ENCODE measurements at places on chromosomes 6 and 20. TPM values are rescaled to one million over a fixed set of nuclear protein-coding genes. Genes with fewer than 3 reads are reported as not detected.
A peak's percentile ranks its signal among the peaks of the same experiment; 100 is the strongest.

Gene TOMM6
- total RNA-seq: 153 TPM

- no peak overlapping the region for H3K27ac ChIP-seq
- H3K36me3 ChIP-seq: no peaks in the 10 kb centered on the region
- H3K4me1 ChIP-seq: no peaks in the 10 kb centered on the region
- no peak overlapping the region for H3K4me3 ChIP-seq
These were observed 319.9 kb upstream of the TSHZ2 start for GRCh38 chr20:52652271-52652670.

- no peaks in the 10 kb centered on the region for H3K36me3 ChIP-seq
- no peak overlapping the region for H3K4me3 ChIP-seq
- no peak for DNase-seq
- H3K27ac ChIP-seq: no peak overlapping the region
These were observed 73.1 kb downstream of the MKKS start for GRCh38 chr20:10360878-10361277.

DNA sequence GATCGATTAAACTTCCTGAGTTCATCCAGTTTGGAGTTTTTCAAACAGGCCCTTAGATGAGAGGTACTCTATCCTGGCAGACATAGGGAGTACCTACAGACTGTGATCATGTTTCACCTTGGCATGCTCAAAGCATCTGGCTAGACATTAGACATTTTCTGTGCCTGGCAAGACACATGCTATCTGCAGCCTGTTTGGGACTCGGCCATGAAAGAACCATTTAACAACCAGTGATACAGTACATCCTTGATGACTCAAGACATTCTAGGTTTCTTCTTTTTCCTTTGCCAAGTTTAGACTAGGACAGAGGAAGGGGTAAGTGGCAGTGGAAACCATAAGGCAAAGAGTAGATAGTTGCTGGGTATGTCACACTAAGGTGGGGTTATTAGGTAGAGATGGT is 15.4 kb upstream of the PAQR8 start:
- no peaks in the 10 kb centered on the region for H3K4me1 ChIP-seq
- H3K36me3 ChIP-seq: no peaks in the 10 kb centered on the region
- H3K27ac ChIP-seq: no peak overlapping the region
- H3K4me3 ChIP-seq: no peak overlapping the region

DNA sequence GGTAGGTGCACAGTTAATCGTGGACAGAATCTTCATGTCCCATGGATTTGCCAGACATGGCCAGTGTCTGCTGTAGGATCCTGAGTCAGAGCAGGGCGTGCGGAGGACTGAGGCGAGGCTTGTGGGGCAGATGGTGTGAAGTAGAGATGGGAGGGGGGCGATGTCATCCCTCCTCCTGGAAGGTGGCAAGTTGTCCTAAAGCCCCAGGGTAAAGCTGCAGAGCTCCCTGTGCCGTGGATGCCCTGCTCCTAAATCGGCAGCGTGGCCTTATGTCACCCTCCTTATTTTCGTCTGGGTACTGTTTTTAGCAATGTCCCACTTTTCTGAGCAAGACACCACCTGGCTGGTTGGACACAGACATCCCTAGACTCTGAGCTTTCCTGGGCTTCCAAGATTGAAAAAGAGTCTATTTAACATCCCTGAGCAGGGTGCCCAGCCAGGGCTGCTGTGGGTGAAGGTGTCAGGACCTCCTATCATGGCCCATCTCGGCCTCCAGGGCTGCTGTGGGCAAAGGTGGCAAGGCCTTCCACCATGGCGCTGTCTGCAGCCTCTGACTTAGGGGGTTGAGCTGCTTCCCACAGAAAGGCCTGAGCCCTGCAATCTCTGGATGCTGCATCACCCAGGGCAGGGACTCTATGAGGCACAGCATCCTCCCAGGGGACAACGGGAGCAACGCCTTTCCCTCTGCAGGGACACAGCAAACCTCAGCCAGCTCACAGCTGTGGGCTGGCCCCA is 145.4 kb downstream of the TTLL2 start:
- no peaks in the 10 kb centered on the region for H3K4me1 ChIP-seq
- DNase-seq: peak; percentile 61
- no peaks in the 10 kb centered on the region for H3K36me3 ChIP-seq
- H3K27me3 ChIP-seq: no peaks in the 10 kb centered on the region
- H3K27ac ChIP-seq: no peak overlapping the region
- no peak overlapping the region for H3K4me3 ChIP-seq

DNA sequence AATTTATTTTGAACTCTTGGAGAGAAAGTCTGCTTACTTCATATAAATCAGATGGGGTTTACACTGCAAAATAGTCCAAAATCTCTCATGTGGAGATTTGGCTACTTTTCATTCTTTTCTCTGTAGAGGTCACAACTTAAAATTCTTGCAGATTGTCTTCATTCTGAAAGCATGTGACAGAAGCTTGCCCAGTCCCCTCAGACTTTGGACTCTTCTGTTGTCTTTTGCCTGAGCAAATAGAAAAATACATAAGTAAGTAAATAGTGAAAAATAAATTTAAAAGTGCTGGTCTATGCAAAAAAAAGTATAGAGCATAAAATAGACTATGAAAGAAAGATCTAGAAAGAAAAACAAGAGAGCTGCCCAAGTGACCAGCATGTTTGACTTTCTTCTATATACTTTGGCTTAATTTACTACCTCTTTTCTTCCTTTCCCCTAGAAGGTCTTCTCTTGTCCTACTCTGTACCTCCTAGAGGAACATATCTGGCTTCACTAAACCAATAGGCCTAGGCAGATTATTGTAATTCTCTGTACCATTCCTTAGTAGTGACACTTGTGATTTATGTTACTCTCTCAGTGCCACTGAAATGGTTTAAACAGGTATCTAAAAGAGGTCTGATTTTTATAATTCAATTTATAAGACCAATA is 260.9 kb downstream of the TENT5A start:
- no peaks in the 10 kb centered on the region for H3K27me3 ChIP-seq
- H3K36me3 ChIP-seq: no peaks in the 10 kb centered on the region
- DNase-seq: no peak
- no peak overlapping the region for H3K27ac ChIP-seq
- H3K4me3 ChIP-seq: no peak overlapping the region

DNA sequence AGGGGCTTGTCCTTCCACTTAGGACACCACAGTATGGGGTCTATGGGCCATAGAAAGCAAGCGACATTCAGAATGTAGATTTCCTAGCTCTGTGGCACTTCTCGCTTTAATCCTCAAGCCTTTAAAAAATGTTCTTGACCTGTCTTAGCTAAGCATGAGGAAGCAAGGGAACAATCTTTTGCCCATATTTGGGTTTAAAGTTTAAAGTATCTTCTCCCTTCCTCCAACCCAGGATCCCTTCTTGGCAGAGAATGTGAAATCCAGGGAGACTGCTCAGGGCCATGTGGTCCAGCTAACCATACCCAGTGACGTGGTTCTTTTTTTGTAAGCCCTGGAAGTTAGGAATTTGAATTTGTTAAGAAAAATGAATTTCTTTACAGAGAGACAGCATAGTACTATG is 289.9 kb downstream of the BTBD9 start:
- no peak overlapping the region for H3K27ac ChIP-seq
- no peaks in the 10 kb centered on the region for H3K27me3 ChIP-seq
- no peak overlapping the region for H3K4me3 ChIP-seq

Gene SLC22A1
- 3.9 TPM for total RNA-seq

DNA sequence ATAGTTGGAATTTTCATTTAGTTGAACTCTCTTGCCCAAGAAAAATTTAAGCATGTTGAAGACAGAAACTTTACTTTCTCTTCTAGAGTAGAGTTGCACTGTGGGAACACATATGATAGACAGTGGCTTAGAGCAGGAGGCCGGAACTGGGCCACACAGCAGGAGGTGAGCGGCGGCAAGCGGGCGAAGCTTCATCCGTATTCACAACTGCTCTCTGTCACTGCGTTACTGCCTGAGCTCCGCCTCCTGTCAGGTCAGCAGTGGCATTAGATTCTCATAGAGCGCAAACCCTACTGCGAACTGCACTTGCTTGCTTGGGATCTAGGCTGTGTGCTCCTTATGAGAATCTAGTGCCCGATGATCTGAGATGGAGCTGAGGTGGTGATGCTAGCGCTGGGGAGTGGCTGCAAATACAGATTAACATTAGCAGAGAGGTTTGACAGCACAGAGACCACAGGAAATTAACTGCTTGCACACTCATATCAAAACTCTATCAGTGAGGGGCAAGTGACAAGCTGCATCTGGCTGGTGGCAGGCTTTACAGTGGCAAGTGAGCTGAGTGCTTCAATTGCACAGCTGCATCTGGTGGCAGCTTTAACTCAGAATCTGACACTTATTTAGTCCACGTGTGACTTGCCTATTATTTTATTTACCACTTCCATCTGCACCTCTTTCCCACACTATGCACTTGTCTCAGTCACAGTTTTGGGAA is 174.9 kb upstream of the C6orf118 start:
- DNase-seq: no peak
- no peak overlapping the region for H3K27ac ChIP-seq
- no peaks in the 10 kb centered on the region for H3K27me3 ChIP-seq
- H3K4me3 ChIP-seq: no peak overlapping the region
- no peaks in the 10 kb centered on the region for H3K4me1 ChIP-seq
- H3K36me3 ChIP-seq: no peaks in the 10 kb centered on the region

Gene SLC17A1
- not detected for total RNA-seq

- H3K4me1 ChIP-seq: no peaks in the 10 kb centered on the region
- H3K4me3 ChIP-seq: no peak overlapping the region
- peaks cover 44% of the 10 kb centered on the region for H3K36me3 ChIP-seq
These were observed 157.1 kb upstream of the SHLD1 start for GRCh38 chr20:5592823-5593739.

DNA sequence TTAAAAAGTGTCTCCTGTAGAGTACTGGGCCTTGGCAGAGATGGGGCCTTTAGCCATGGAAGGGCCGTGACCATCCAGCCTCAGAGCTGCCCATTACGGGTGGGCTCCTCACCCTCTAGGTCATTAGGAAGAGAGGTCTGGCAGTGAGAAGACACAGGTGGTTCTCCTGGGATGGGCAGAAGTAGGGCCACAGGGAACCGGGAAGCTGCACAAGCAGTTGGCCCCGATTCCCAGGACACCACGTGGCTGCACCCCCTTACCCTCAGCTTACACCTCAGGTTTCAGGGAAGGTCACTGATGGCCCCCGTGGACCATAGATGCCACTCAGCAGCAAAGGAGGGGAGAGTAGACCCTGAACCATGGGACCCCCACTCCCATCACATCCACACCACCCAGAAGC is 1.6 kb downstream of the RAET1G start:
- no peaks in the 10 kb centered on the region for H3K27me3 ChIP-seq
- no peak overlapping the region for H3K4me3 ChIP-seq

Gene MAS1
- total RNA-seq: not detected

- no peak overlapping the region for H3K4me3 ChIP-seq
- no peaks in the 10 kb centered on the region for H3K27me3 ChIP-seq
- H3K36me3 ChIP-seq: no peaks in the 10 kb centered on the region
- no peak for DNase-seq
- H3K27ac ChIP-seq: no peak overlapping the region
These were observed 58.9 kb downstream of the GMDS start for GRCh38 chr6:2186516-2186915.

DNA sequence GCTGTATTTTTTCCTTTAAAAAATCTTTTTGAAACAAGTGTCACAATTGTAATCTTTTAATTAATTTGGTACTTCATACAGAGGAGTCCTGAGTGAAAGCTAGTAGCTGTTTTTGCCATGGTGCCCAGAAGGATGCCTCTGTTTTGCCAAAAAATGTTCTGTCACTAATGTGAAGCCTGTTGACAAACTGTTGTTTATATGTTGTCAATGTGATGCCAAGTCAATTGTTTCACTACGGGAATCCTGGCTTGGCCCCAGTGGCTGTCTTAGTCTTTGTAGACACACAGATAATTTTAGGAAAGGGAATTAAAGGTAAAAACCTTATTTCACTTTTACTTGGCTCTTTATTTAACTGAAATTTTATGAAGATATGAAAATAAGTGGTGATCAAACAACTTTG is 706.4 kb upstream of the MMS22L start:
- no peaks in the 10 kb centered on the region for H3K4me1 ChIP-seq
- H3K4me3 ChIP-seq: no peak overlapping the region
- H3K27ac ChIP-seq: no peak overlapping the region
- H3K27me3 ChIP-seq: no peaks in the 10 kb centered on the region
- no peaks in the 10 kb centered on the region for H3K36me3 ChIP-seq
- no peak for DNase-seq

Gene CD83
- 6.3 TPM for total RNA-seq

- no peaks in the 10 kb centered on the region for H3K36me3 ChIP-seq
- H3K27ac ChIP-seq: no peak overlapping the region
- peaks cover 7% of the 10 kb centered on the region for H3K27me3 ChIP-seq
- peaks cover 31% of the 10 kb centered on the region for H3K4me1 ChIP-seq
These were observed 2.6 kb upstream of the BPI start for GRCh38 chr20:38301309-38301708.

GRCh38 chr20:48292806-48293205 is 507.5 kb upstream of the SULF2 start:
- no peaks in the 10 kb centered on the region for H3K27me3 ChIP-seq
- no peak for DNase-seq
- H3K27ac ChIP-seq: no peak overlapping the region
- H3K36me3 ChIP-seq: no peaks in the 10 kb centered on the region
- peaks cover 16% of the 10 kb centered on the region for H3K4me1 ChIP-seq

- H3K27me3 ChIP-seq: peaks cover 77% of the 10 kb centered on the region
- no peaks in the 10 kb centered on the region for H3K36me3 ChIP-seq
- H3K27ac ChIP-seq: no peak overlapping the region
- H3K4me3 ChIP-seq: no peak overlapping the region
- H3K4me1 ChIP-seq: peaks cover 3% of the 10 kb centered on the region
- no peak for DNase-seq
These were observed 40.3 kb upstream of the BLCAP start for GRCh38 chr20:37567671-37568588.

DNA sequence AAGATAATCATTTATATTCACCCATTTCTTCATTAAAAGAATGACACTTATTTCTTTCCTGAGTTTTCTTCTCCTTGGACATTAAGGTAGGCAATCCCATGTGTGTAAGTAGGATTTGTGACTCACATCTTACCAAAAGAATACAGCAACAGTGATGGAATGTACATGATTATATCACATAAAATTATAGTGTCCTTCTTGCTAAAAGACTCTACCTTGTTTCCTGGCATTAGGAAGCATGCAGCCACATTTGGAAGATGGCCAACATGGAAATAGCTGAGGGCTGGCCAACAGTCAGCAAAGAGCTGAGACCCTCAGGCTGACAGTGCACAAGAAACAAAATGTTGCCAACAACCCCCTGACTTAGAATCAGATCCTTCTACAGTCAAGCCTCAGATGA is 327.9 kb upstream of the MARCKS start:
- H3K27ac ChIP-seq: no peak overlapping the region
- DNase-seq: no peak
- no peaks in the 10 kb centered on the region for H3K36me3 ChIP-seq
